ENCODE measurements at places on chromosomes 11 and 22.

- no peak for DNase-seq
Measured at GRCh38 chr11:112670806-112671570, 290.2 kb upstream of the NCAM1 start.

GRCh38 chr11:16609769-16610168 lies 128.7 kb upstream of the C11orf58 start:
- DNase-seq, result no peak

GRCh38 chr22:49446759-49447710 lies 380.6 kb downstream of the BRD1 start:
- DNase-seq, result no peak

DNA sequence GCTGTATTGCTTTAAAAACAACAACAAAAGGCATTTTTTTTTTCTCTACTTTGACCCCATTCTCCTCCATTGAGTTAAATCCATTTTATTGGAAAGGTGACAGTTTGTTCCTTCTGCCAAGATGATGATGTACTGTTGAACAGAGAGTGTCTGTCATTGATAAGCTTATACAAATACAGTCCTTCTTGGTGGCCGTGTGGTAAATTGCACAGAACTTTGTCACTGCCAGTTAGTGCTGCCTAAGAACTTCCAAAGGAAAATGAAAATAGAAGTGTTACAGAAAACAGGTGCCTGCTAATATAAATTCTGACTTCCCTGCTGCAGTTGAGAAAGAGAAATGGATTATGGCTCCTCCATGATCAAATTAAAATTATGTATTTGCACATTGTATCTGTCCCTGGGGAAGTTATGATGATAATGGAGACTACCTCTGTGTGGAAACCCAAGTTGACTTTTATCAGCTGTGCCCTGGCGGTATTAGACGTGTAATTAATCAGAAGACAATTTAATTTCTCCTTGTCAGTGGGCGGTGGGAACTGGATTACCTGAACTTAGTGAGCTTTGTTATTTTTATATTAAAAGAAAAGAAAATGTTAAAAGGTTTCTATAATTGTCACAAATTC lies 546.7 kb downstream of the CNTN5 start:
- DNase-seq, result no peak

- DNase-seq, result no peak
Measured at GRCh38 chr22:47593911-47594311, 831.5 kb downstream of the TBC1D22A start.

DNA sequence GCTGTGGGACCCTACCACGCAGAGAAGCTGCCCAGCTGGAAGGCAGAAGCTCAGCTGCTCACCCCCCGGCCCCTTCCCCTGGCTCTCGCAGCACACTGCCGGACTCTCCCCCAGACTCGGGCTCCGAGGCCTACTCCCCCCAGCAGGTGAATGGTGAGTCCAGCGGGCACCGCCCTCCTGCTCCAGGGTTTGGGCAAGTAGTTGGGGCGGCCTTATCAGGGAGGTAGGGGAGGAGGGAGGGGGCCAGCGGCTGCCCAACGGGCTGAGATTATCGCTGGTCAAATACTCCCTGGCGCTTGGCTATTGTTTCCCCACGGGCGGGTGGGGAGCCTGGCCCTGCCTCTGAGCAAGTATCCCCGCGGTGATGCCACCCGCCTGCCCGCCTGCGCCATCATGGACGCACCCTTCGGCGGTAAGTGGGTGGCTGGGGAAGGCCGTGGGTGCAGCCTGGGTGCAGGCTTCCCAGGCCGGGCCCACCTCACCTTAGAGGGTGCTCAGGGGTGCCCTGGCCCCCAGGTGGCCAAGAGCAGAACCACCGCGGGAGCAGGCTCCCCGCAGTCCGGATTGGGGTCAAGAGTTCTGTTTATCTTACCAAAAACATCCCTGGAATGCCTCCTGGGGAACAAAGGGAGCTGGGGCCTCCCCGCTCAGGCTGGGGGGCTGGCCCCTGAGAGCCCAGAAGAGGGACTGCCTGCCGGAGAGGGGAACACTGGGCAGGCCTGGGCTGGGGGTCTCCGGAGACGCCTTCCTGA lies 16.9 kb downstream of the MYRF start:
- DNase-seq, result peak; percentile 43

- no peak for DNase-seq
Measured at GRCh38 chr22:21569459-21570170, 2.1 kb downstream of the UBE2L3 start.

- no peak for DNase-seq
Measured at GRCh38 chr22:23012081-23012622, 58.2 kb upstream of the GNAZ start.

DNA sequence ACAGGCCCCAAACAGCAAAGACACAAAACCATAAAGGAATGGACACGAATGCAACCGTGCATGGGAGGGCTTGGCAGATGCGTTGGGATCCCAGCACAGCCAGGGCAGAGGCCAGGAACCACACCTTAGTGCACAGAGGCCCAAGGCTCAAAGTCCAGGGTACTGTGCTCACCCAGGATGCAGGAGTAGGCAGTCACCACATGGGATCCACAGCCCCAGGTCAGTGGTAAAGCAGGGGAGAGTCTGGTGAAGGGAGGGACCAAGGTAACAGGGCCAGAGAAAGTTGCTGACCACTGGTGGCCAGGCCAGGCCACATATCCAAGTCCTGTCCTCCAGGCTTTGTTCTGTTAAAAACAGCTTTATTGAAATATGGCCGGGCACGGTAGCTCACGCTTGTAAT lies 6.5 kb upstream of the CERK start:
- no peak for DNase-seq

- no peak for DNase-seq
Measured at GRCh38 chr22:31046539-31047226, 34.4 kb upstream of the SMTN start.

- no peak for DNase-seq
Measured at GRCh38 chr22:43843783-43844530, 18.4 kb downstream of the SULT4A1 start.

DNA sequence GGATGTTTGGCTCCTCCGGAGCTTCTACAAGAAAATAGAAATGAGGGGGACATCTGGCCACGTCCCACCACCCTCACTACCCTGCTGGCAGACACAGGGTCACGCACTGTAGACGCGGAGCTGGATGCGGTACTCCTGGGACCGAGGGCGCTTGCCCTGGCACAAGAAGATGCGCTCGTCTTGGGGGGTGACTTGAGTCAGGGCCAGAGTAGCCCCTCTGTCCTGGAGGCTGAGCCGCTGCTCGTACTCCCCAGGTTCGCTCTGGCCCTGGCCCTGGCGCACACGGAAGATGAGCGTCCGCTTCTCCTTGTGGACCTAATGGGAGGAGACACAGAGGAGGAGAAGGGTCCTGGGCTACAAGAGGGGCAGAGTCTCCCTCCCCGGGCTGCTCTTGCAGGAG lies 2.2 kb downstream of the MCAM start:
- no peak for DNase-seq

DNA sequence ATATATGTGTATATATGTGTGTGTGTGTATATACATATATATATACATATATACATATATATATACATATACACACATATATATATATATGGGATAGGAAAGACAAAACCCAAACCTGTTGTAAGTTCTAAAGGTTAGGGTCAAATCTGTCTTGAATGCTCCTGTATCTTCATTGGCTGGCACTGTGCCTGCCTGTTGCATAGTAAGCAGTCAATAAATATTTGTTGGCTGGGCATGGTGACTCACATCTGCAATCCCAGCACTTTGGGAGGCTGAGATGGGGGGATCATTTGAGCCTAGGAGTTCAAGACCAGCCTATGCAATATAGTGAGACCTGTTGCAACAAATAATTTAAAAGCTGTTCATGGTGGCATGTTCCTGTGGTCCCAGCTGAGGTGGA lies 205.4 kb downstream of the DBX1 start:
- no peak for DNase-seq

DNA sequence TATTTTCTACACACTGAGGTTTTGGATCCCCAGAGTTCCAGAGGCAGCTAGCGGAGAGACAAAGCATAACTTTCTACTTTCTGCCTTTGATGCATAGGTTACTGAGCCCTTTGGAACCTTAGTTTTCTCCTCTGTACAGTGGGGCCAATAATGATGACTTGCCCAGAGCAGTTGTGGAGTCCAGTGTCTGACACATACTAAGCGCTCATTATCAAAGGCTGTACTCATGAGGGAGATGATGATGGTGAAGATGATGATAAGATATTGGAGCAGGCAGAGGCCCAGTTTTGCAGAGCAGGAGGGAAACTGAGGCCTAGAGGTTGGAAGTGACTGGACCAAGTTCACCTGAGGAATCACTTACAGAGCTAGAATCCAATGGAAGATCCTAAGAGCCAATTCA lies 458.0 kb downstream of the MIAT start:
- no peak for DNase-seq

DNA sequence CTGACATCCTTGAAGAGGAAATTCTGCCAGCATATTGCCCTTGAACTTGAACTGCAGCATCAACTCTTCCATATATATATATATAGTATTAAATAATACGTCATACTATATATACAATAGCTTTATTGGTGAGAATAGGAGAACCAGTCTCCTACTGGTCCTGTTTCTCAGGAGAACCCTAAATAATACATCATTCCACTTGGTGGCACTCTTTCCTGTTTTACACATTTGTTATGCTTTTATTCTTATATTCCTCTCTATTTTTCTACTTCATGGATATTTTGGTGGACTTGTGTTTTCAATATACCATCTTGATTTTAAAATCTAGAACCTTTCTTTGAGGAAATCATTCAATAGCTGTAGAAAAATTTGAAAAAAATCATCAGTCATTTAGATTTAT lies 193.3 kb downstream of the TRPC6 start:
- peak; percentile 7 for DNase-seq
